Left colon (tissue), 2 donors: ENCODE measurements at places on chromosomes 5 and 9. TPM values are rescaled to one million over a fixed set of nuclear protein-coding genes. Genes with fewer than 3 reads are reported as not detected.

Gene FAM221B
- 0.28 TPM for total RNA-seq

Gene CDKN2B
- 158 TPM for total RNA-seq

DNA sequence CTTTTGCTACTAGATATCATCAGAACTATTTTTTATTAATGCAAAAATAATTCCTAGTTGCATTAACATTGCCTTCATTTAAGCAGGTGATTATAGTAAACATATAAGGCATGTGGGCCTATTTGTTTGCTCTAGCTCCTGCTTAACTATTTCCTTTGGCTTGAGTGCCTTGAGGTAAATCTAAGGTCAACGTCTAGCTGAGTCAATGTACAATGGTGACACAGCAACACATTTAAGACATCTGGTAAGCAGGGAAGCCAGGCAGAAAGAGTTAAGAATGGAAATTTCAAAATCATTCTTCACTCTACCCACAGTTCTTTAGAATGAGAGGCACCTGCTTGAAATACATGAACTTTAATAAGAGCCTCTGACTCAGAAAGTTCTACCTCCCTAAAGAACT, 111.9 kb upstream of the FST start:
- DNase-seq = no peak

DNA sequence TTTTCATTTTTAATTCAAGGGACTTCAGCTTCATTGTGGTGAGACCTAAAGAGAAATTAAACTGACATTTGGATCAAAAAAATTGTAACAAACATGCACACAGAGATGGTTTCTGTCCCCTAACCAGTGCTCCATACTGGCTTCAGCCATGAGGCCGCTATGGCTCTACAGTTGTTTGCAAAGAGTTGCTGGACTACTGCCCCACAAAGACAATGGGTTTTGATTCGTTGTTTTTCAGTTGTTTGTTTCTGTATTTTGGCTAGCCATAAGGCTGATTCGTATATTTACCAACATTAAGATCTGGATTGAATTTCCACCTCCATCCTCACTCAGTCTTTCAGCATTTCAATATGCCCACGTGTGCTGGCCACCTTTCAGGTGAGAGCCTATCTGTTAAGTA, 163.7 kb upstream of the KIF2A start:
- DNase-seq = no peak

DNA sequence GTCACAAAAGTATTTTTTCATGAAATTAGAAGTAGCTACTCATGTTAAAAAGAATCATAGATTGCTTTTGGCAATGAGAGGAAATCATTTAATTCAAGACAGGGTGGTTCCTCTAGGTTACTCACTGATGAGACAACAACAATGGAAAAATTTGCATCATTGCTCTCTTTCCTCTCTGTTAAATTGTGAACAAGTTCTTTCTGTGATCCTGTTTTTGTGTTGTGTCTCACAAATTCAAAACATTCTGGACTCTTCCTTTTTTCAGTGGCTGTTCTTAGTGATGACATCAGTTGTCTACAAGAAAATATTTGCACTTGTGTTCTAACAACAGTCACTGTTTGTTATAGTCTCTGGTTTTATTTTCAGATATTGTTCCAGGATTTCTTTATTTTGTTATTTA, 95.3 kb downstream of the XRCC4 start:
- DNase-seq = no peak

Gene SLC46A2
- total RNA-seq = not detected

DNA sequence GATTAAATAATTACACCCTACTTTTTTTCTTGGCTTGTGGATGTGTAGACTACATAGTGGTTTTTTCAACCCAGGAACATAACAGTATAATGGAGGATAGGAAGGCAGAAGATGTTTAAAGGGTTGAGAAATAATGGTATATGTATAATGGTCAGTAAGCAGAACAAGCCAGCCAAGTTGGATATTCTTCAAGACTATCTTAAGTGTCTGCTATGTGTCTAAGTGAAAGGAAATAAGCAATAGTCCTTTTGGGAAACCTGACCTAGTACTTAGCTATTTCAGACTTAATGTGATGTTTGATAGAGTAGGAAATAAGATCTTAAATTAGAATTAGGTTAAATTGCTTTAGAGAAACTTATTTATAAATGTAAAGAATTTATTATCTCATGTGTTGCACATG, 85.7 kb downstream of the PTPDC1 start:
- no peak for DNase-seq

Gene SOHLH1
- not detected for total RNA-seq

DNA sequence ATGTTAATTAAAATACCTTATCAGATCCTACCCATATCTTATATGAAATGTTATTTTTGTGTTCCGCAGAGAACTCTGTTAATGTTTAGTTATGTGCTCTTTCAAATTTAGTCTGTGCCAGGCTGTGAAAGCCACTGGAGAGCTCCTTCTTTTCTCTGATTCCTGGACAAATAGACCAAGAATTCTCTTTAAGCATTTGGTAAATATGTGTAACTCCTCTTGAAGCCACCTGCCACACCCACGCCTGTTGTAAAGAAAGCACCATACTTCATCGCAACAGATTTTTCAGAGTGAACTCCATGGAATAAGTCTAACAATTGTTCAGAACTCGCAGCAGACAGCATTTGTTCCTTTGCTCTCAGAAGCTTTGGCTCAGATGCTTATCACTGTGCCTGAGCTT, 301.1 kb downstream of the FAM170A start:
- no peak for DNase-seq

GRCh38 chr5:174329738-174330137, 284.2 kb downstream of the NSG2 start:
- no peak for DNase-seq

- DNase-seq = peak; percentile 70
Observed at GRCh38 chr9:99000476-99001395, 57.0 kb downstream of the COL15A1 start.

GRCh38 chr9:82940376-82940775, 122.6 kb downstream of the RASEF start:
- no peak for DNase-seq

- DNase-seq = no peak
Observed at GRCh38 chr9:38713426-38713825, 6.5 kb downstream of the FAM240B start.

Gene FAM13B
- total RNA-seq = 20.8 TPM

Gene PCDHA9
- total RNA-seq = 0.08 TPM

Gene ABO
- total RNA-seq = 95.1 TPM

- DNase-seq = no peak
Observed at GRCh38 chr5:175642998-175643397, 14.9 kb upstream of the HRH2 start.

DNA sequence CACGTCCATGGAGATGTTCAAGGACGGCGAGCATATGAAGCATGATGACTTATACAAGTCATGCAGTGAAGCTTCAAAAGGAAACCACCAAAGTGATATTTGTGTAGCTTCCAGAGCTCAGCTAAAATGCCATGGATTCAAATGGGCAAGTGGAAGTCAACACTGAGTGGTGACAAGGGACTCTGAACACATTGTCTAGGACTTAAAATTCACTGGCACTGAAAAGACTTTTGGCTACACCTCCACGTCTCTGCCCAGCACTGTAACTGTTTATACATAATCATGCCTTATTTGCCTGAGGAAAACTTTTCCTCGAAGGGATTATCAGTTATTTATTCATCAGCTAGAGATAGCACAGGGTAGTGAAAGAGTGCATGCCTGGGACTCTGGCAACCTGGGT, 15.2 kb downstream of the CTXN3 start:
- no peak for DNase-seq

DNA sequence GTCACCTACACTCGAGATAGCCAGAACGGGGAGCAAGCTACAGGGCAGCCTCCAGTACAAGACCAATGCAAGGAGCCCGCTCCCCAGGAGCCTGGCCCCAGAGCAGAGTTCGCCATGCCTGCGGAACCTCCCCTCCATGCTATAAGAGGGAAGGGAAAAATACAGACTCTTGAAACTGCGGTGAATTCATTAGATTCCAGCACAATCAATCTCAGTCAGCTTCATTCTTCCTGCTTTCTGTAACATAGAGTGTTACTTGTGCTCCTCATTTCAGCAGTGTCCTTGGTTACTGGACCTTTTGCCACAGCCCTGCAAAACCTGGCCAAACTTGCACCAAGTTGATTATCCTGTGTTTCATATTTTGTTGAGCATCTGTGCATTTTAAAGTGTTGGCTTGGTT, 22.2 kb upstream of the CREBRF start:
- DNase-seq = no peak

Gene LECT2
- not detected for total RNA-seq

DNA sequence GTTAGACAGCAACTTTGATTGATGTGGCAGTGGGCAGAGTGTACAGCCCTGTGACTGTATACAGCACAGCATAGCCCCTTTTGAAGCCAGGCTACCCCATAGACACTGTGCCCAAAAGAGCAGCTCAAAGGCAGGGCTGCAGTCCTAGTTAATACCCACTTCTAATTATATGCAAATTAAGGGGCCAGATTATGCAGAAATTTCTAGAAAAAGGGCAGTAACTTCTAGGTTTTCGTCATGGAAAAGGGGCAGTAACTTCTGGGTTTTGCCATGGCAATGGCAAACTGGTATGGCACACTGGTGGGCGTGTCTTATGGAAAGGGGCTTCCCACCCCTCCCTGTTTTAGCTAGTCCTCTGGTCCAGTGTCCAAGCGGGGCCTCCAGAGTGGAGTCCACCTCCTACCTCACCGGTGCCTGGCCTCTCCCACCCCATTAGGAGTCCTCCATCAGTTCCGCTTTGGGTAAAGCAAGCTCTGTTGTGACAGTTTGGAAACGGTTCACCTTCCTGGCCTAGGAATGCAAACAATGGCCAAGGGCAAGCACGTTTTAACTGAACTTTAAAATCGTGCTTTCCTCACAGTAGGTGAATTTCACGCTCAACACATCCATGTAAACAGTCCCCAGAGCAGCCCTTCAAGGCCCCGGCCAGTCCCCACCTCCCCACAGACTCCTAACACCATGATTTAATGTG, 5.6 kb downstream of the ADAMTS13 start:
- DNase-seq = no peak
